SW 1271 (cell line): ENCODE measurements at places on chromosomes 13 and 19.

DNA sequence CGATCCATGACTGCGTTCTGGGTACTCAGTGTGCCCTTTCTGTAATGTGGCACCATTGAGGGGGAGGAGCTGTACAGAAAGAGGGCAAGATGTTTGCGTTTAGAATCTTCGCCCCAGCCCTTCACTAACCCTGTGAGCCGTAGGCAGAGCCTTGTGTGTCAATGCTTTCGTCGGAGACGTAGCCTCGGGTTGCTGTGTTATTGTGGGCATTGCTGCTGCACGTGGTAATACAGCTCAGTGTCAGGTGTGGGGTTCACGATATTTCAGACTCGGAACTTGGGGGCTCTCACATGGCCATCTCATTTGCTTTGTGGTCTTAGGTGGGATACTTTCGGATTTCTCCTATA lies 6.1 kb downstream of the RPS9 start:
- DNase-seq: no peak

DNA sequence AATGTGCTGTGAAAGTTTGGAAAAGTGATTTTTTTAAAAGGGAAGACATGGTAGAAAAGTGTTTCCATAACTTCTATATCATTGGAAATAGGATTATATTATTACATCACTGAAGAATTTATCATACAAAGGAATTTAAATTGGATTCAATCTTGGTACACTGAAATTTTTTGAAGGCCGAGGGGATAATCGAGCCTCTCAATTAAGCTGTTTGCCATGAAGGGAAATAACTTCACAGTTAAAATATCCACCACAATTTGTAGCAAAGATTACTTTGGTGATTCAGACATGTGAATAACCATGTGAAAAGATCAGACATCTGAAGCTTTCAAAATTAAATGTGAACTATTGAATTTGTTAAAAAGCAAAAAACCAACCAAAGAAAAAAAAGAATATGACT lies 215.3 kb downstream of the KLF5 start:
- no peak for DNase-seq

DNA sequence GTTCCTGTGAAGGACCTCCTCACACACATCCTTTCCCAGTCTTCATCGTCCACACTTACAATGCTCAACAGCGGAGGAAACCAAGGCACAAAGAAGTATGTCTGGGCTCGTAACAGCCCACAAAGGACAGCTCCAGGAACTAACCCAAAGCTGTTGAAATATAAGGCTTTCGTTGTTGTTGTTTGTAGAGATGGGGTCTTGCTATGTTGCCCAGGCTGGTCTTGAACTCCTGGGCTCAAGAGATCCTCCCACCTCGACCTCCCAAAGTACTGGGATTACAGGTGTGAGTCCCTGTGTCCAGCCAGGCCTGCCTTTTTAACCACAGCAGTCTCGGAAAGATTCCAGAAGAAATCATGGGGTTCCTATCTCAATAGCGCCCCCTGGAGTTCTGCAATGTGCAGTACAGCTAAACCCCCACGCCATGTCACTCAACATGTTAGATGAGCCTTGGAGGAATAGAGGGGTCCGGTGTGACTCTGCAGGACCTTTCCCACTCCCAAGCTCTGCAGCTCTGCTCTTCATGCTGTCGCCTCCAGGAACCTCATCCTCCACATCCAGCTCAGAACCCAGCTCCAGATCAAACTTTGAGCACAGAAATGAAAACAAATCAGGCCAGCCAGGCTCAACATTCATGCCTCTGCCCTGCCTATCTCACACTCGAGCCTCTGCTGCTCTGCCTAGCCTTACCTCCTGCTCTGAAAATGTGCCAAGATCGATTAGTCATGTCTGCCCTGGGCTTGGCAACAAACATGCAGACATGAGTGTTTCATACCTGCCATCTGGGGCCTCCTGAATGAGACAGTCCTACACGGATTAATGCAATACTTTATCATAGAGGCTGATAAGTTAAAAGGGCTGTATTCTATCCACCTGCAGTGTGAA lies 7.5 kb downstream of the PLA2G4C start:
- DNase-seq: no peak

GRCh38 chr13:59451236-59451635 lies 712.5 kb downstream of the DIAPH3 start:
- no peak for DNase-seq

DNA sequence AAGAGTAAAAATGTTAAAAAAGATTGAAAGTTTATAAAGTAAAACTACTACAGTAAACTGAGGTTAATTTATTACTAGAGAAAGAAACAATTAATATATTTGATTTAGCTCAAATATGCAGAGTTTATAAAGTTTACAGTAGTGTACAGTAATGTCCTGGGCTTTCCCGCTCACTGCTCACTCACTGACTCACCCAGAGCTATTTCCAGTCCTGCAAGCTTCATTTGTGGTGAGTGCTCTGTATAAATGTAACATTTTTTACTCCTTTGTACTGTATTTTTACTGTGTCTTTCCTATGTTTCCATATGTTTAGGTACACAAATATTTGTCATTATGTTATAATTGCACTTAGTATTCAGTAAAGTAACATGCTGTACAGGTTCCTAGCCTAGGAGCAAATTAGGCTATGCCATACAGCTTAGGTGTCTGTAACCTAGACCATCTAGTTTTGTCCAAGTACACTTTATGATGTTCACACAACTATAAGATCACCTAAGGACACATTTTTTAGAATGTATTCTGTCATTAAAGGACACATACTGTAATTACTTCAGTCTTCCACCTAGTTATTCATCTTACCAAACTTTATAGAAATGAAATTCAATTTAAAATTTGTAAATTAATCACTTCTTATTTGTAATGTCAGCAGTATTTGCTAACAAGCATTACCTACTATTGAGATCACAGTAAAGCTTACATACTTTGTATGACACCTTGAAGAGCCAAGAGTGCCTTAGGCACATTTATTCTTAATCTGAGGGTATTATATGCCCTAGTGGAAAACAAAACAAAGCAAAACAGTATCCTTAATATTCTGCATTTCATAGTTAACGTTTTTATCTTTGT lies 683.4 kb downstream of the PCDH9 start:
- no peak for DNase-seq

GRCh38 chr19:4909156-4909896 lies at the start of gene UHRF1:
Gene UHRF1 (plus strand): TSS chr19:4909501. CDS start chr19:4910886, 1,385 bp downstream.
- peak; percentile 65 for DNase-seq

- no peak for DNase-seq
Observed at GRCh38 chr13:35714588-35715377, 238.3 kb upstream of the MAB21L1 start.

- no peak for DNase-seq
Observed at GRCh38 chr13:113865427-113865826, 1.6 kb upstream of the GAS6 start.

DNA sequence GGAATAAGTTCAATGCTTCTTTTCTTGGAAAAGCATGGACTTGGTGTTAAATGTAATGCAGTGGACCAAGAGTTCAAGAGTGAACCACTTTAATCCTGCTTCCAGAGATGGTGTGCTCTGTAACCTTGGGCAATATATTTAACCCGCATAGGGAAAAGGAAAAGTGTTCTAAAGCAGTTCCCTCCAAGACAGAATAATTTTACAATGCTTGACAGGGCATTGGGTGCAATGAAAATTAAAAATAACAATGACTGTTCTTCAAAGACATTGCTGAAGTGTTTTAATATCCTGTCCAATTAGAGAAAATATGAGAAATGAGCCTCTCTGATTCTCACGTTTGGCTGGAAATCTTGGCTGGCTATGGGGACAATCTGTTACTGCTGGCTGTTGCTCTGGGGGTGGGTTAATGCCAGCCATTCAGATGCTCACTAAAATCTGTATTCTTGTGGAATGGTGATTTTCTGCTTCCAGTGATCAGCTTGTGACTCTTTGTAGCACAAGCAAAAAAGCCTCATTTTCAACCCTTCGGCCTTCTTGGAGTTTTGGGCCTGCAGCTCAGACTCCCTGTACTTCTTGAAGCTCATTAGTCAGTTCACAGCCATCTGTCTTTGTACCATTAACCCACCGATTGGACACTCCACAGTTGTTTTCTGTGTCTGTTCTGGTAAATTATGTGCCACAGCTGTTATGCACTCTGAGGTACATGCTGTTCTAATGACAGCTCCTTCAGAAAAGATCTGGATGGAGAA lies 310.6 kb downstream of the LMO7 start:
- no peak for DNase-seq

DNA sequence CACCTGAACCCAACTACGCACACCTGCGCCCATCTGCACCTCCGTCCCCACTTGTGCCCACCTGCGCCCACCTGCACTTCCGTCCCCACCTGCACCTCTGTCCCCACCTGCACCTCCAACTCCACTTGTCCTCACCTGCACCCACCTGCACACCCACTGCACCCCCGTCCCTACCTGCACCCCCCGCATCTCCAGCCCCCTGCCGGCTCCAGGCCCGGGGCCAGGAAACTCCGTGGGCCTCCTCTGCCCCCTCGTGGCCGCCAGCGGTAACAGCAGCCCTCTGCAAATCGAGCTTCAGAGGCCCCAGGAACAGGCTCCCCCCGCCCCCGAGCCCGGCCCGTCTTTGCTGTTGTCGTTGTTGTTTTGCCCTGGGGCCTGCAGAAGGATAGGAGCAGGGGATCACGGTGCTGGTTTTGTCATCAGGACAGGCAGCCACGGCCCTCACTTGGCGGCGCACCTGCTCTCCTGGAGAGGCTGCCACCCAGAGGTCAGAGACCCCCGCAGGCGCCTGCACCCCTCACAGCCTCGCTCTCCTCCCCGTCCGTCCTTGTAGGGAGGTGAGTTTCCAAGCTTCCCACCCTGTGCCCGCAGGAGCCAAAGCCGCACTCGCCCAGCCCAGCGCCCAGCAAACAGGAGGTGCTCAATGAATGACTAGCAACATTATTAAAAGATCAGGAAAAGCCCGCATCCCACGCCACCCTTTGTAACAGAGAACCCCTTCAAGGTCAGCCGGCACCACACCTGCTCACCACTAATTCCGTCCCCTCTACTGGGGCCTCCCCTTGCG lies 65.4 kb downstream of the GNG7 start:
- no peak for DNase-seq

- no peak for DNase-seq
Observed at GRCh38 chr19:6068711-6069110, 41.6 kb downstream of the RFX2 start.

GRCh38 chr13:61138857-61139256 lies 276.8 kb downstream of the PCDH20 start:
- no peak for DNase-seq

- no peak for DNase-seq
Observed at GRCh38 chr13:35723821-35724220, 247.3 kb upstream of the MAB21L1 start.

DNA sequence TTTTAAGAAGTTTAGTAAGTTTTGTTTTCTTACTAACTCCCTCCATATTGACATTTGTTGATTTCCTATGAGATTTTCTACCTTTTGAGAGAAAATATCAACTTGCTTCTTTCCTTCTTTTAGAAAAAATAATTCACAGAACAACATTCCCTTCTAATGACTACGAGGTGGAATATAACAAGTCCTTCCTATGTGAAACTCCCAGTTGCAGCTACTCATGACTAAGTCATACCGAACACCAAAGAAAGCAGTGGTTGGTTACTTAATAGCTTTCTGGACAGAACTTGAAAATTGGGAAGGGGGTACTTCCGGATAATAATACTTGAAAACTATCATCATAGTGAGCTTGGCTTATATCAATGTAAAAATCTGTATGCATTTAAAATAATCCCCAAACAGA lies 144.8 kb downstream of the DACH1 start:
- no peak for DNase-seq

DNA sequence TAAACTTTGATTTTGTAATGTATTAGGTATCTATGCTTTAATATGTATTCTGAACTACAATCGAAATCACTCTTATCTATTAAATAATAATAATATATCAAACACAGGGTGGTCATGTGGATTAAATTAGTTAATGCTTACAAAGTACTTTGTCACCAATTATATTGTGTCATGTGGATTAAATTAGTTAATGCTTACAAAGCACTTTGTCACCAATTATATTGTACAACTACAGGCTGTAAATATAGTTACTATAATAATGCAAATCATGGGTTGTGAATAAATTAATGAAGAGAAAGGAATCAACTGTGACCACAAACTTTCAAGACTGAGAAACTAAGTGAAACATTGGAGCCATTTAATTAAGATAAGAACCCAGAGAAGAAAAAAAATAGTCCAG lies 1929.1 kb upstream of the PCDH20 start:
- no peak for DNase-seq

DNA sequence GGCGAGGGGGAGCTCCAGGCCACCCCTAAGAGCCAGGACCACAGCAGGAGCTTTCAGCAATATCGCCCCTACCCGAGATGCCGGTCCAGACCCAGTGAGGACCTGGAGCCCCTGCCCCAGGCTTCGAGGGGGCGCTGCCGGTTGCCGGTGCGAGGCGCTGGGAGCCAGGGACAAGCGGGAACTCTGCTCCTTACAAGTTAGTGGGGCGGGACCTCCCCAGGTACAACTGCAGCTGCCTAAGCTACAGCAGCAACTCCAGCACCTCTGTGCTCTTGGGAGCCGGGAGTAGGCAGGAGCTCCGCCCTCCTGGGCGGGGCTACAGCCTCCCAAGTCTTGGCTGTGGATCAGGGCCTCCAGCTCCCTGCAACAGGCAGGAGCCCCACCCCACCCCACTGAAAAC lies 15.2 kb upstream of the TSC22D1 start:
- no peak for DNase-seq

GRCh38 chr13:42781352-42781751 lies at the start of gene FAM216B:
Gene FAM216B (plus strand): TSS chr13:42781584. CDS start chr13:42784068, 2,484 bp downstream.
- no peak for DNase-seq

GRCh38 chr13:45063261-45063860 lies 56.9 kb upstream of the GTF2F2 start:
- DNase-seq: no peak

DNA sequence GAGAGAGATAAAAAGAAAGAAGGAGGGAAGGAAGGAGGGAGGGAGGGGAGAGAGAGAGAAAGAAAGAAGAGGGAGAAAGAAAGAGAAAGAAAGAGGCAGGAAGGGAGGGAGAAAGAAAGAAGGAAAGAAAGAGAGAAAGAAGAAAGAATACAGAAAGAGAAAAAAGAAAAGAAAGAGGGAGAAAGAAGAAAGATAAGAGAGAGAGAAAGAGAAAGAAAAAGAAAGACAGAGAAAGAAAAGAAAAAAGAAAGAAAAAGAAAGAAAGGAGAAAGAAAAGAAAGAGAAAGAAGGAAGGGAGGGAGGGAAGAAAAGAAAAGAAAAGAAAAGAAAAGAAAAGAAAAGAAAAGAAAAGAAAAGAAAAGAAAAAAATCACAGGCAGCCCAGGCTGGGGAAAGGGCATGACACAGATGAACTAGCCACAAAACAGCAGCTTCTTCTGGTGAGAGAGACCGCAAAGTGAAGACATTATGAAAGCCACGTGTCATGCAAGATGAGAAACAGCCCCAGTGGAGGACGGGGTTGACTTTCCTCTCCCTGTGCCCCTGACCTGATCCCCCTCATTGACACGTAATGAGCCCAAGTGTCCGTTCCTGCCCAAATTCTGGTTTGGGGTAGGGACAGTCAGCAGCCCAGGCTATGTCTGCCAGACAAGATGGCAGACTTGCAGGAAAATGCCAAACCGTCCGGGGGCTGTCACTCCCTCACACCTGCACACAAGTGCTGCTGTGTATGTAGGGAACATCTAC lies 102.1 kb downstream of the INSR start:
- no peak for DNase-seq

DNA sequence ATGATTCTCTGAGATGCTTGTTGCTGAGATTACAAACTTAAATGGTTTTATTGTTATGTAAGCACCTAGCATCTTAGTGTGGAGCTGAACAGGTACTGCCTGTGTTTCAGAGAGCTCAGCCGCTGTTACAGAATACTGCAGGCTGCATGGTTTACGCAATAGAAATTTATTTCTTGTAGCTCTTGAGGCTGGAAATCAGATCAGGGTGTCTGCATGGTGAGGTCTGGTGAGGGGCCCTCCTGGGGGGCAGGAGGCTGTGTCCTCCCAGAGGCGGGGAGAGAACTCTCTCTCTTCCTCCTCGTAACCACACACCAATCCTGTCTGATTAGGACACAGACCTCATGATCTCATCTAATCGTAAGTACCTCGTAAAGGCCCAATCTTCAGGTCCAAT lies 13.1 kb downstream of the ATP11A start:
- DNase-seq: no peak
